HuH-7 (cell line): ENCODE measurements at places on chromosomes 7 and 10.
A peak's percentile ranks its signal among the peaks of the same experiment; 100 is the strongest.

DNA sequence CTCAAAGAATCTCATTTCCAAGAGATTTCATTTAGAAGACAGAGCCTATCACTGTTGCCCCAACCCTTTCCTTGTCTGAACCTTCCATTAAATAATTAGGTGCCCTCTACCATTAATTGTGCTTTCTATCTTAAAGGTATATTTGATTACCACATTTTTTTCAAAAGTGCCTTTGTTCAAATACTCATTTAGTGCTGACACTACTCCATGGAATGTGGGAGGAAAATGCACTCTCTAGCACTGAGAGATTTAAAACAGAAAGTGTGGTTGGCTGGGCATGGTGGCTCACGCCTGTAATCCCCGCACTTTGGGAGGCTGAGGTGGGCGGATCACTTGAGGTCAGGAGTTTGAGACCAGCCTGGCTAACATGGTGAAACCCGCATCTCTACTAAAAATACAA, 119.8 kb downstream of the CACNA2D1 start:
- no peak for DNase-seq

GRCh38 chr7:133975130-133975529, 152.0 kb upstream of the LRGUK start:
- DNase-seq, result no peak

- no peak for DNase-seq
Observed at GRCh38 chr10:10101106-10101505, 916.6 kb upstream of the CELF2 start.

DNA sequence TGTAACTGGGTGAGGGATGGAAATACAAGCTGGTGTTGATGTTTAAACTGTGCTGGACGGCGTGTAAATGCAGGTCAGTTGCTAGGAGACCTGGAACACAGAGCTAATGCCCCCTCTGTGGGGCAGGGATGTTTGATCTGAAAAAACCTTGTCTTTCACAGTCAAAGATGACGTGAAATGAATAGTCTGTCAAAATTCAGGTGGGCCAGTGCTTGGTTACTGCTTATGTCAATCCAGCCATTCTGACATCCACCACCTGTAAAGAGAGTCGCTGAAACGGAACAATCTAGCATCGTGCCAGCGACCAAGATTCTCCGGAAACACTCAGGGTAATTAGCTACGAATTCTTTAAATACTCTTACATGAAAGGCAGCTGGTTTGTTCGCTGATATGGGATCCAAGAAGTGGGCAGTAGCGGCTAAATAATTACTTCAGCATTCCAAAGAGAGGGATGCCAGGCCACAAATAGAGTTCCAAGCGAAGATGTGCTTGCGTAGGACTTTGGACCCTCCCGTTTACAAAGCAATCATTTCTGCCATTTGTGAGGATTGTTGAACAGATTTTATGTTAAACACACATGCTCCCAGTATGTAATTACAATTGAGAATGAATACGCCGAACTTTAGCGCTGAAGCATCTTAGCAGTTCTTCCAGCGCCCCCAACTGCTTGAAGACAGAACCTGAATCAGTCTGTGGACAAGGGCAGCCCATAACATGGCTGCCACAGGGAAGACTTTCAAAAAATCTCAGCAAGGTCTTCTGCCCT, 7.3 kb upstream of the ASB4 start:
- no peak for DNase-seq

- no peak for DNase-seq
Observed at GRCh38 chr10:89369156-89370105, 8.4 kb upstream of the IFIT1B start.

DNA sequence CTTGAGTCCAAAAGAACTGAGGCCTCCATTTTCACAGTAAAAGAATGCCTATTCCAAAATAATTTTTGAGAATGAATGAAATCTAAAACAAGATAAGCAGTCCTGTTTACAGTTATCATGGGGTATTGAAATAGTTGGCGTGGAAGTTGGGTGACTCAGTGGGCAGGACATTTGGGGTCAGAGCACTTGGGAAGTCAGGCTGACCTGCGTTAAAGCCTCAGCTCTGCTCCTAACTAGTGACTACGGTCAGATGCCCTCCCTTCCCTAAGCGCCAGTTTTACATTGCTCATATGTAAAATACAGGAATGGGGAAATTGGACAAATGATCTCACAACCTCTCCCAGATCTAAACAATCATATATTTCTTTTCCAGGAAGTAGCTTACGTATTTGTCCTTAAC, 2.3 kb upstream of the PAPSS2 start:
- DNase-seq, result no peak

- DNase-seq, result peak; percentile 42
Observed at GRCh38 chr10:23370106-23370505, 25.5 kb upstream of the C10orf67 start.

DNA sequence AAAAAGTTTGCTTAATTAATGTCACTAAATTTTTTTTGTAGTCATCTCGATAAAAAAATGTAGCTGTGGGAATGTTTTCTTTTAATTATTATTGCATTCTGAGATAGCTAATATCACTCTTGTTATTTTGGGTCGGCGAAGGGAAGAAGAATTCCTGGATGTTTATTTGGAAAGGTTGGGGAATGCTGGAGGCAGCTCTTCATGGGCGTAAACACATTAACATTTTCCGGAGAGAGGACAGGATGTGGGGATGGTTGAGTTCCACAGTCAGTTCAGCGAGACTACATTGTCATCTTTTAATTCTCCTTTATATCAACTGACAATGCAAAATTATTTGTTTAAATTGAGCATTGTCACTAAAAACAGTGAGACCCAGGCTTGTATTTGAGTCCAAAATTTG, 72.5 kb downstream of the RAMP3 start:
- DNase-seq, result no peak

DNA sequence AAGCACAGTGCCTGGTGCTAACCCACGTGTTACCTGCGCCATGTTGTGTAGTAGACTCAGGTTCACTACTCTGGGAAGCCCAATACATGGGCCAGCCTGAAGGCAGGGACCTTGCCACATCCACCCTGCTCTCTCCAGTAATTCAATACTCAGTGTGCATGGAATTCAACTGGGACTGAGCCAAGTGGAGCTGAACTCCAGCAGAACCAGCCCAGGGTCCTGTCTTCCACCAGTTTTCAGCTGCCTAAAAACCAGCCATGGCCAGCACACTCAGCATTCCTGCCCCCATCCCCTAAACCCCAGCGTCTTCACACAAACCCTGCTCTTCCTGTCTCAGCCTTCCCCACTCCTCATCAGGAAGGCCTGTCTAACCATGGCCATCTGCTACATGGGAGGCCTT, 15.4 kb downstream of the FGF8 start:
- no peak for DNase-seq

- peak; percentile 10 for DNase-seq
Observed at GRCh38 chr7:115838829-115839228, 191.7 kb downstream of the TFEC start.

GRCh38 chr7:25347360-25348066, 119.2 kb upstream of the NPVF start:
- DNase-seq, result no peak

- DNase-seq, result peak; percentile 84
Observed at GRCh38 chr10:70815504-70816219, at the start of gene SGPL1. SGPL1 (plus strand) TSS chr10:70815948; CDS start chr10:70816854, 906 bp downstream.

DNA sequence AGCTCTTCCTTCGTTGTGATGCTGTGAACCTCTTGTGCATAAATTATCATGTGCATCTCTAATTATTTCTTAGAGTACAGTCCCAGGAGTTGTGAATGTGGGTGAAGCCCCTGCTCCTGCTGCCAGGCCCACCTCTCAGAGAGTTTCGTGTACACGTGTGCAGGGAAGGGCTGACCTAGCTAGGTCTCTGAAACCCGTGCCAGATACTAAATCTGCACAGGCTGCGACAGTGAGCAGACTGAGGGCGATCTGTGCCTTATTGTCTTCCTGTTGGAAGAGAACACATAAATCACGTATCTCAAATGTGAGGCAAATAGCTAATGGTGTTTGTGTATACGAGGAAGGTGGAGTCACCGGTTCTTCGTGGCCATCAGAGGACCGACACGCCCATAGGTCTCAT, 71.8 kb upstream of the DNAJB6 start:
- no peak for DNase-seq

- no peak for DNase-seq
Observed at GRCh38 chr7:94043299-94043698, 39.1 kb upstream of the BET1 start.

DNA sequence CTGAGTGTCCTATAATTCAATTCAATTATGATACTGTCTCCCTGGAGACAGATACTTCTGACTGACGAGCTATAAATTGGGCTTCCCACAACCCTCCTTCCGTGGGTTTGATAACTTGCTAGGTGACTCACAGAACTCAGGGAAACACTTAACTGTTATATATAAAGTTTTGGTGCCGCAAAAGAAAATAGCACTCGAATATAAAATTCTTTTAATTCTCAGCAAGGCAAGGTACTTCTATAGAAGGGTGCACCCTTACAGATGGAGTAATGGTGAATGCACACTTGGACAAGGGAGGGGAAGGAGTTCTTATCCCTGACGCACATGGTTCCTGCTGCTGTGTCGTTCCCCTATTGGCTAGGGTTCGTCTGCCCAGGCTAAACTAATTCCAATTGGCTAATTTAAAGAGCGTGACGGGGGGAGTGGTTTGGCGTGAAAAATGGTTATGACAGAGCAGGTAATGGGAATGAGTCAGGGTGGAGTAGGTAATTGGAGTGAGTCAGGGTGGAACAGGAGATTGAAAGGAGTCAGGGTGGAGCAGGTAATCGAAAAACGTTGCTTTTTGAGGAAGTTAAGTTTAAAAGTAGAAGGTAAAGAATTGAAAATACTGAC, 20.8 kb upstream of the GHITM start:
- DNase-seq, result no peak

GRCh38 chr10:110226543-110226925, 19.1 kb downstream of the MXI1 start:
- peak; percentile 81 for DNase-seq

DNA sequence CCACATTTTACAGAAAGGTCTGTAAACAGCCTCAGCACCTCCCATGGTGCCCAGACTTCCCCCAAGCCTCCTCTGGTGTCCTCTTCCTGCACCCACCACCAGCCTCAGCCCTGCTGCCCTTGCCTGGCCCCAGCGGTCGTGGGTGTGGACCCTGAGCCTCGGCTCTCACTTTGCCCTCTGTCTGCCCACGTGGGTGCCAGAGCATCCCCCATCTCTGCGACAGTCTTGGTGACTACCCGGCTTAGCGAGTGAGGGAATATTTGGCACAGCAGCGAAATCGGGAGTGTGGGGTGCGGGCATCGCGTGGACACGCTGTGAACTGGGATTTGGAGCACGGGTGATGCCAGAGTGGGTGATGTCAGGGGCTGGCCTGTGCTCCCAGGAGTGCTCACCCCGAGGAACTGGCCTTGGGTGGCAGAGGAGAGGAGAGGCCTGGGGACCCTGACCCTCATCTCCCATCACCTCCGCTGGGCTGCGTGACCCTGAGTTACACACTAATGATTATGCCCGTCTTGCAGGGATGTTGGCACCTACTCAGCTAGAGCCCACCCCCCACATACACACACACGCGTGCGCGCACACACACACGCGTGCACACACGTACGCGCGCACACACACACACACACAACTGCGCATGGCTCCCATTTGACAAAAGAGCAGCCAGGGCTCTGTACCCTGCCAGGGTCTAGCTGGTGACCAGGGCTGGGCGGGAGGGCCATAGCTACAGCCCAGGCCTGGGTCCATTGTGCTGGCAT, 8.7 kb downstream of the ELFN1 start:
- DNase-seq, result no peak

DNA sequence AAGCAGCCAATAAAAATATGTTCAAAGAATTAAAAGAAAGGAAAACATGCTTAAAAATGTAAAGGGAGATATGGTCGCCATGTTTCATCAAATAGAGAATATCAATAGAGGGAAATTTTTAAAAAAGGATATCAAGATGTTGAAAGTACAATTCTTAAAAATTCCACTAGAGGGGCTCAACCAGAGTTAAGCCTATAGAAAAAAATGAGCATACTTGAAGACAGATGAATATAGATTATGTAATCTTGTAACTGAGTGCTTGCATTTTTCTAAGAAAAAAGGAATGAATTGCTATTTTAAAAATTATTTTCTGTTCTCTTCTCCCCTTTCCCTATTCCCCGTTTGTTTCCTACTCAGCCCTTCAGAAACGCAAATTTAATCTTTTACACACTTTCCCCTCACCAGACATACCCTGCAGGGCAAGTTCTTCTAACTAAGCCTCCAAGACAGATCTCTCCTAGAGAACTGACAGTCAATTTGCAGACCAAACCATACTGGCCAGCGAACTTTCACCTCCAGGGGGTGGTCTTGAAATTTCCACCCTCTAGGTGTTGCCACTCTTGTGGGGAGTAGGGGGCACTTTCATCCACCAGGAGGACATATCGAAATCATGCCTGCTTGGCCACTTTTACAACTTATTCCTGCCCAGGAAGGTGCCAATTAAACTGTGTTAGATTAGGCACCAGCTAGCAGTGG, 67.7 kb downstream of the NSUN6 start:
- no peak for DNase-seq

GRCh38 chr10:114301951-114302710, 63.1 kb downstream of the VWA2 start:
- no peak for DNase-seq

DNA sequence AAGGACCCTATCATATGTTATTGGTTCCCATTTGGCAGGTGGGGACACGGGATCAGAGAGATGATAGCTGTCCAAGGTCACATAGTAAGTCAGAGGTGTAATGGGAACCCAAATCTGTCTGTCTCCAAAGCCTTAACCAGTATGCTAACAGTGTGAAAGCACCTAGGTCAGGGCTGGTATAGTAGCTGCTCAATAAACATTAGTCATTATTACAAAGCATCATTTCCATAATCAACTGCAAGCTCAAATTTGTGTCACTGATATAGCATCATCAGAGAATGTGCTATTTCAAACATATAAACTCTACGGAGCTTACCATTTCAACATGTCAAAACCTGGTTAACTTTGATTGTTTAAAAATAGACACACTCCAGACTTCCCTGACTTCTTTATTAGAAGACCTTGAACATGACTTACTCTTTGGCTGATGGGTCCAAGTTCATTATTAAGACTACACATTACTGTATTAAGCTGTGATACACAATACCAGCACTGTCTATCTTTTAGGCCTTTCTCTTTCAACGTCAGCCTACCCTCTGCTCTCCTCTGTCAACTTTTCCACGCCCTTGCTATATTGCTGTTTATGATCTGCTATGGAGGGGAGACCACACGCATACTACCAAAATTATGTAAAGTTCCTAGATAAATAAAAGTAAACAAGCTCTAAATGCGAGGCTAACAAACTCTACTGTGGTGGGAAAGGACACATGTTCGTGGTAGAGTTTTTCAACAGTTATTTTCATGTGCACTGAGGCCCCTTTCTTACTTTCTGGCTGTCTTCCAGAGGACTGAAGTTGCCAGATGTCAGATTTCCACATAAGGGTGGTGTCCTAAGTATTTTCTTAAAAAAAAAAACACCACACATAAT, 33.6 kb downstream of the DNMBP start:
- no peak for DNase-seq

DNA sequence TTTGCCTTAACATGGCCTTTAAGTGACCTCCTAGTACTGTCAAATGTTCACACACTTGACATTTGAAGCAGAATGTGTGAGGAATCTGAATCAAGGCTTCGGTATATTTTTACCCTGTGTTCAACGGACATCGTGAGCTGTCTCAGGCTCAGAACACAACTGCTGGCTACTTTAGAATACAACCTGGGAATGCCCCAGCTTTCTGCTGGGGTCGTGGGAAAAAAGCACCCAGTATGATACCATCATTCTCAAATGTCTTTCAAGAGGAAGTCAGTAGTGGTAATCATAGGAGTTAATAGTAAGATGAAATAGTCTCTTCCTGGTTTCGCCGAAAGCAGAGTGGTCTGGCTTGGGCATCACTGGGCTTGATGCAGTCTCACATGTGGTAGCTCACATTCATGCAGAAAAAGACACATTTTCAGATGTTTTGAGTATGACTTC, 67.2 kb downstream of the CREB5 start:
- DNase-seq, result no peak

GRCh38 chr7:107865956-107866775, 24.8 kb upstream of the DLD start:
- DNase-seq, result no peak
